ENCODE measurements at places on chromosomes 3 and 15.

GRCh38 chr15:49815526-49815925 lies 194.7 kb downstream of the DTWD1 start:
- DNase-seq, result no peak

DNA sequence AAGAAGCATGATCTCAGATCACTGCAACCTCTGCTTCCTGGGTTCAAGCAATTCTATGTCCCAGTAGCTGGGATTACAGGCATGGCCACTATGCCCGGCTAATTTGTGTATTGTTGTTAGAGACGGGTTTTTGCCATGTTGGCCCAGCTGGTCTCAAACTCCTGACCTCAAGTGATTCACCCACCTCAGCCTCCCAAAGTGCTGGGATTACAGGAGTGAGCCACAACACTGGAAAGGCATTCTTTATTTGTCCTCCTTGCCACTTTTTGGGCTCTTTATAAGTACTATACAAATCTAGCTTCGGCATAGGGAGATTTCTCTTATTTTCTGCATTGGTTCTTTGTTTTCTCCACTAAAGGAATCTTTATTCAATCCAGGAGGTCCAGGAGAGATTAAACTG lies 18.6 kb downstream of the CMTM8 start:
- no peak for DNase-seq

DNA sequence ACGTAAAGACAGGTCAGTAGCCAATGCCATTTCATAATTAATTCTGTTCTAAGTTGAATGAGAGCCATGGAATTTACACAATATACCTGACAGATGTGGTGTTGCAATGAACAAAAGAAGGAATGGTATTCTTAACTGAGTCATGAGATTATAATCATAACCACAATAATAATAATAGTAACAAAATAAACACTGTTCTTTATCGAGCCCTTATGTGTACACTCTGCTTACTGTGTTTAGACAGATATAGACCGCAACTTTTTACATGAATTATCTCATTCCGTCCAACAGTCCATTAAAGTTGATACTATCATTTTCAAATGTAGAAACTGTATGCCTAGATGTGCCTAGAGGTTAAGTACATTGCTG lies 28.2 kb upstream of the SCAANT1 start:
- no peak for DNase-seq

DNA sequence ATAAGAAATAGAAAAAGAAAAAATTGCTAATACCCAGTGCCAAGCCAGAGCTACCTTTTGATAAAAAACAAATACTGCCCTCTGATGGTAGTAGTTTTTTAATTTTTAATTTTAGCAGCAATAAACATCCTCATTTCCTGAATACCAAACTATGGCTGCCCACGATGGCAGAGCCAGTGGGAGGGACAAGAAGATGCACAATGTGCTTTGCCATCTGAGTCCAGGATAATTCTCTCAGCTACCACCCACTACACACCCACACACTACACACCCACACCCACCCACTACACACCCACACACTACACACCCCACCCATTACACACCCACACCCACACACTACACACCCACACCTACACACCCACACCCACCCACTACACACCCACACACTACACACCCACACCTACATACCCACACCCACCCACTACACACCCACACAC lies 17.8 kb downstream of the CEP19 start:
- DNase-seq, result no peak

DNA sequence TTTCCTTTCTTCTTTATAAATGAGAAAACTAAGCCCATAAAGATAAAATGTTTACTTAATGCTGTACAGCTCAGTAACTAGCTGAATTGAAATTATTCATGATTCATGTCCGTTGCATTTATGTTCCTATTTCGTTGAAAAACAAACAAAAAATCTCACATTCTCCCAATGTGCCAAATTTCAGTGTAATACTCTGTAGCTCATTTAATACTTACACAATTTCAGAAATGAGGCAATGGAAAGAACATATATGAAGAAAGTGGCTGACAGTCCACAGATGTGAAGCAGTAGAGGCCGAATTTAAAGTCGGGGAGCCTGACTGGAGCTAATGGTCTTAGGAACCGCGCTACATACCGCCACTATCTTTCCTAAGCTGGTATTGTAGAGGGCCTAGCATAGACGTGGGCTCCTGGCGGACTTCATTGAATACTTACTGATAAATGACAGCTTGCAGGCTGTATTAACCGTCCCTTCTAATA lies 651 bp downstream of the PLSCR2 start:
- DNase-seq, result no peak

DNA sequence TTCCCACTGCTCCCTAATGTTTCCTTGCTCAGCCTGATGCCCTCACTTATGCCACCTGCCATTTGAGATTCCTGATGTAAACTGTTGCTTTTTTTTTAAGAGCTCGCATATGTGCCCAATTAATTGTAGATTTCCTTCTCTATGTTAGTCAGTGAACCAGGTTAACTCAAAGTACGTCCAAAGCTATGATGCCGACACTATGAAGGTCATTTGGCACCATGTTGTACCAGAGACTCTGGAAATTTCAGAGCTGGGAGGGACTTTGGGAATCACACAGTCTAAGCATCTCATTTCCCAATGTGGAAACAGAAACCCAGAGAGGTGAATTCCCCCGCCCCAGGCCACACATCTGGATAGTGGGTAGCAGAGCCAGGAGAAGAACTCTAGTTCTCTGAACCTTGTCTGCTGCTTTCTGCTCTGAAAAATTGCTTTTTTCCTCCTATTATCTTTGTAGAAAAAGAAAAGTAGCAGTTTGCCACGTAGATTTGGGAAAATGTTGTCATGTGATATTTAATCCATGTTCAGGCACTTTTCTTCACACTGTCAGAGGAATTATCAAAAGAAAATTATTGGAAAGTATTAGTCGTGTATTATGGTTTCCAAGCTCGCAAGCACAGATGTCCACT lies 38.5 kb upstream of the TNFAIP8L3 start:
- no peak for DNase-seq

DNA sequence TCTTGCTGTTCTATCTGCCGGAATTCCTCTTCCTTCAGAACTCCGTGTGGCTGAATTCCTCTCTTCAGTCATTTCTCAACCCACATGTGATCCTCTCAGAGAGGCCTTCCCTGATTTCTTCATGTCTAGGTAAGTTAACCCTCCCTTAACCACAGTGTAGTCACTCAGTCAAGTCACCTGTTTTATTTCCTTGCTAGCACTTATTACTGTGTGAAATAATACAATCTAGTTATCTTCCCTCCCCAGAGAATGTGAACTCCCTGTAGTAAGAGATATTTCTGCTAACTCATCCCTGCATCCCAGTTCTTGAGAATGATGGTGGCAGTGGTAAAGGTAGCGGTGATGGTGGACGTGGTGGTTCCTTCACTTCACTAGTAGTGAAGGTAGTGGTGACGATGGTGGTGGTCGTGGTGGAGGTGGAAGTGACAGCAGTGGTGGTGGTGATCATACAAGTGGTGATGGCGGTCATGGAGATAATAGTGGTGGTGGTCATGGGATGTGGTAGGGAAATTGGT lies 33.3 kb downstream of the COL6A5 start:
- DNase-seq, result no peak
